ENCODE measurements at places on chromosomes 5 and 9.

DNA sequence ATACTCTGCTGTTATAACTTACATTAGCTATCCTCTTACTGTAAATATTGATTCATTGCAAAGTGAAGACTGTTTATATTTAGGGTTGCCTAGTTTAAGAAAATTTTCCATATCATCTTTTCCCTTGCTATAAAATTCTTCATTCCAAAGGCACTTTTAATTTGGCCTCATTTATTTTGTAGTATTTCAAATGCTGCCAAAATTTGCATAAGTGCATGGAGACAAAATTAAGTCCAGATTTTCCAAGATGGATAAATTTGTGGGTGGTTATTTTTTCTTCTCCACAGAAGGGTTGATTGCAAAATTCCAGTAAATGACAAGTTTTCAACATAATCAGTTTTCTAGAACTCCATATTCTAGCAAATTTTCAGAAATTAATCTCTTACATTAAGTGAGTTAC lies 141.5 kb upstream of the MTAP start:
- peak; percentile 61 for DNase-seq

DNA sequence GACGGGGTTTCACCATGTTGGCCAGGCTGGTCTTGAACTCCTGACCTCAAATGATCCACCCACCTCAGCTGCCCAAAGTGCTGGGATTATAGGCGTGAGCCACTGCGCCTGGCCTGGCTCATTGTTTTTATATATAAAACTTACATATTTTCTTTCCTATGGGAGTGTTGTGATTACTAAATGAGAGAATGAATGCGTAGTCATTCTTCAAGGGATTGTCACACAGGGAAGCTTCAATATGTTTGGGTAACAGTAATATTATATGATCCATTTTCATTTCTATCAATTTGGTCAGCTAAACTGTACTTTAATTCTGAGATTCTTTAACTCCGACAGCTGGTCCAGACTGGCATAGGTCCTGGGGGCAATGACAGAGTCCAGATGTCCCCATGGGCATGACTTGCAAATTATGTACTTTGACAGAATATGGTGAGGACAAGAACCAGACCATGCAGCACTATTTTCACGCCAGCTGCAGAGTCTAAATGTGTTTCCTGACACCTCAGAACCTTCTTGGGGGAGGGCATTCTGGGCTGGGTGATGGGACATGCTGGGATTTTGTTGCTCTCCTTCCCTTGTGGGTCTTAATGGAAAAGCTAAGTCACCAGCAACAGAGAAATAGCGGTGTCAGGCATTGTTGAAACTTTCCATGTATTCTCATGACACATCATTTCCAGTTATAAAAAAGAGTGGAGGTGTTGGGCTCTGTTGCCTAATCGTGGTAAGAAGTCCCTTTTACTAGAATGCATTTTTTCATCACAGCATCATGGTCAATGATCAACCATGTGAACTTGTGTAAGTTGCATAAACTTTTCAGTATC lies 40.9 kb upstream of the TNC start:
- peak; percentile 94 for DNase-seq

DNA sequence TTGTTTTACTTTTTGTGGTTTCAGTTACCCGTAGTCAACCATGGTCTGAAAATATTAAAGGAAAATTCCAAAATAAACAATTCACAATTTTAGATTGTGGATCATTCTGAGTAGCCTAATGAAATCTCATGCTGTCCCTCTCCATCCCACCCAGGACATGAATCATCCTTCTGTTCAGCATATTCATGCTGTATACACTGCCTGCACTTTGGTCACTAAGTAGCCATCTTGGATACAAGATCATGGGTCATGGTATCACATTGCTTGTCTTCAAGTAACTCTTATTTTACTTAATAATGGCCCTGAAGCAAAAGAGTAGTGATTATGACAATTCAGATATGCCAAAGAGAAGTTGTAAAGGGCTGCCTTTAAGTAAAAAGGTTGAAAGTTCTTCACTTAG lies 536.5 kb upstream of the ACO1 start:
- DNase-seq = no peak

DNA sequence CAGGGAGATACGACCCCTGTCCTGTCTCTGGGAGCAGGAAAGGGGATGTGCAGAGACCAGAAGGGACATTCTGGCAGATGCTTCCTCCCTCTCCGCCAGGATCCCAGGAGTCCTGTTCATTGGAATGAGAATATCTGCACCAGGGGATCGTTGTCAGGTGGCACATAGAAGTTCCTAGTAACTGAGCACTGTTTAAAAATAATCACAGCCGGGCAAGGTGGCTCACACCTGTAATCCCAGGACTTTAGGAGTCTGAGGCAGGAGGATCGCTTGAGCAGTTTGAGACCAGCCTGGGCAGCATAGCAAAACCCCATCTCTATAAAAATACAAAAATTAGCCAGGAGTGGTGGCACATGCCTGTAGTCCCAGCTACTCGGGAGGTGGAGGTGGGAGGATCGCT lies 12.3 kb downstream of the SARDH start:
- DNase-seq = no peak

GRCh38 chr9:92100237-92100911 lies 14.8 kb downstream of the SPTLC1 start:
- peak; percentile 80 for DNase-seq

- peak; percentile 70 for DNase-seq
Measured at GRCh38 chr5:14445576-14446290, 135.9 kb upstream of the OTULINL start.

- DNase-seq = no peak
Measured at GRCh38 chr5:76714751-76715485, 1.0 kb upstream of the F2R start.

GRCh38 chr9:137191245-137191644 lies 2.8 kb downstream of the SSNA1 start:
- no peak for DNase-seq

- no peak for DNase-seq
Measured at GRCh38 chr5:122599000-122599399, 175.9 kb upstream of the SNX2 start.

DNA sequence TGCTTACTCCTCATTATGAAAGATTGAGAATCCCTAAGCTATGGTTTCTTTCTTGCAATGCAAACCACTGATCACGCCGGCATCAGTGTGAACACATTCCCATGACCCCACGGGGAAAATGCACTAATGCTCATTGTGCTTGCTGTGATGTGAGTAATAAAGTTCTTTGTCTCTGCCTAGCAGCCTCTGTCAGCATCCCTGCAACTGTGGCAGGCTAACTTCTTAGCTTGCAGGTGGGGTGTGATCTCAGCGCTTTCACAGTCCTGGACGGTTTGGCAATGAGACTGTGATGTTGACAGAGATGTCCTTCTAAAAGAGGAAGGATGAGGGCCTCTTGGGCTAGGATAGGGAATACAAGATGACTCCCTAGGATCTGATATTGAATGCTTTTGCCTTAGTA lies 1218.7 kb downstream of the EFNA5 start:
- no peak for DNase-seq

DNA sequence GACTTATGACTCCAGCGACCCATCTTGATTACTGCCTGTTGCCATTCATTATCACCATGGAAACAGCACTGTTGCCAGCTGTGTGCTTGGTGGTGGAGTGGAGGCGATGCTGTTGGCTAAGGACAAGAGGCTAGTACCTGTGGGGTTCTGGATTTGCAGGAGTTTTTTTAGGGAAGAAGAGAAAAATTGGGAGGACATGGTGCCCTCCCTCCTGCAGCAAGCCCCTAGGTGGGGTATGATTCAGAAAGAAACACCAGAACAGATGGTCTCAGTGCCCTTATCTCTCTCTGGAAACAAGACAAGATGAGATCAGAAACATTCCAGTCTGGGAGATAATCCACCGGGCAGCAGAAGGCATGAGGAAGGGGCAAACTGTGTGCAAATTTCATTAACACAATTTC lies 87.8 kb upstream of the TLR4 start:
- DNase-seq = no peak

DNA sequence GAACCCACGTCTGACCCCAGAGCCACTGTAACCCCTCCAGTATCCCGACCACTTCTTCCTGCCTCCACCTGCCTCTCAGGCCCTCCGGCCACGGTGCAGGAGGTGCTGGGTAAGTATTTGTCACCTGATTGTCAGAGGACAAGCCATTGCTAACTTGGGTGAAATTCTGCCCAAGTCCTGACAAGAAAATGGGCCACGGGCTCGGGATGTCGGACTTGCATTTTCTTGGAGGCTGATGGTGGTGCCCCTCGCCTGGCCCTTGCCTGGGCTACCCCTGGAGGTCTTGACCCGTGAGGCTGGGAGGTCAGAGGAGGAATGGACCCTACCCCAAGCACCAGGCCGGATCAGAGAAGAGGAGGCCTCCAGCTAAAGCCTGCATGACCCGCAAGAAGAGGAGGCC lies 149.7 kb upstream of the COL5A1 start:
- DNase-seq = no peak

- DNase-seq = no peak
Measured at GRCh38 chr5:56532466-56532865, 282.9 kb upstream of the MAP3K1 start.

DNA sequence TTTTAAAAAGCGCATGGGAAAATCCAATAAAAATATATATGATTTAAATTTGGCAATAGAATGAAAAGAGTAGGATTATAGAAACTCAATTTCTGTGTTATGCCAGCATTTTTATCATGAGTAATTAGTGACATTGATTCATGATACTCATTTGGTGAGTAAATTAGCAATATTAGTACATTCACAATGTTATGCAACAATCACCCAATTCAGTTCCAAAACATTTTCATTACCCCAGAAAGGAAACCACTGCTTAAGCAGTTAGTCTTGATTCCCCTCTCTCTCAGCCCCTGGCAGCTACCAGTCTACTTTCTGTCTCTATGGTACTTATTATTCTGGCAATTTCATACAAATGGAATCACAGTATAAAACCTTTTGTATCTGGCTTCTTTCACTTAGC lies 27.0 kb downstream of the OSMR start:
- DNase-seq = peak; percentile 28

DNA sequence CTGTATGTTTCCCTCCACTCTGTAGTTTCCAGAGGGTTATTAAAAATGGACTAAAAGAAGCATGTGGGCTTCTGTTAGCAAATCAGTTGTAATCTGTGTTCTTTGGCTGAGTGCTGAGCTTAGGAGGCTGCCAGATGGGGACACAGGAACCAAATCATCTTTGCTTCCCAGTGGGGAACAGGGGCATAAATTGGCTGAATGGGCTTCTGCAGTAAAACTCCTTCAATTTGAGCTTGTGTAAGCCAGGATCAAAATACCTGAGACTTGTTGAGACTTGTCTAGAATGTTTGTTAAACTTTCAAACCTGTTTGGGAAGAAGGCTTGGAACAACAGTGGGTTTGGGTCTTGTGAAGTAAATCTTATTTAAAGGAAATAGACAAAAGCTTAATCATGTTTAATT lies 32.2 kb upstream of the TNFAIP8 start:
- peak; percentile 49 for DNase-seq

DNA sequence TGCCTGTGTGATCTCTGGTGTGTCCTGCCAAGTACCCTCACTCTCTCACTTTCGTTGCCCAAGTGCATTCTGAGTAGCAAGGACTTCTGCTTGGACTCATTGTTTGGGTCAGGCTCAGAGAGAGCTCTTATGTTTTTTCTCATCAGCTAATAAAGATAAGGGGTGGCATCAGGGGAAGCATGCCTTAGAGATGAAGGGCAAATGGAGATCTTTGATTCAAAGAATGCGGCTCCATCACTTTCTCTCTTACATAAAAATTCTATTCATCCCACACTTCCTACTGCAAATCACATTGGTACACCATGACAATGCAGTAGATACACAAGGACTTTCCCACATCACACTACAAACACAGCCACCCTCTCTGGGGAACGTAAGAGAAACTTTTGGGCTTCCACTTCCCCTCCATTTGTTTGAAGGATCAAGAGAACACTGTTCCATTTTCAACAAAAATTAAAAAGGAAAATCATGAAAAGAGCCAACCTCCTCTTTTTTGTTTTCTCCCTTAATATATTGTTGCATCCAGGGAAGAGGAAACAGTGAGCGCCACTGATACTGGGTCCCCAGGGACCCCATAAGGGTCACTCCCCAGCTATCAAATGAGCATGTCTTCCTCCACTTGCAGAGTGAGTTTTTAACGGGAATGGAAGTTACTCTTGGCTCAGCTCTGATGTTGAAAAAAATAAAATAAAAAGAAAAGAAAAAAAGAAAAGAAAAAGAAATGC lies 73.0 kb downstream of the ZNF366 start:
- DNase-seq = no peak

DNA sequence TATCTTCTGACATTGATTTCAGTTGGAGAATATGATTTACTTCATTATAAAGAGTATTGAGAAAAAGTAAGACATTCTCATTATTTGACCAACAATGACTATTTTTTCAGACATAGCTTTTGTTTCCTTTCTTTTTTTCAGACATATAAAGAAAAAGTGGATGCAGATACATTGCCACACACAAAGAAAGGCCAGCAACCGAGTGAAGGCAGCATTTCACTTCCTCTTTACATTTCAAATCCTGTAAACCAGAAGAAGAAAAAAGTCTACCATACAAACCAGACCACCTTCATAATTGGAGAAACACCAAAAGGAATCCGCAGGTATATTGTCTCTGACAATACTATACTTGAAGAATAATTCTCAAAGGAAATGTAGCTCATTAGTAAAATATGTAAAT lies 128.9 kb downstream of the ERCC6L2 start:
- DNase-seq = no peak

DNA sequence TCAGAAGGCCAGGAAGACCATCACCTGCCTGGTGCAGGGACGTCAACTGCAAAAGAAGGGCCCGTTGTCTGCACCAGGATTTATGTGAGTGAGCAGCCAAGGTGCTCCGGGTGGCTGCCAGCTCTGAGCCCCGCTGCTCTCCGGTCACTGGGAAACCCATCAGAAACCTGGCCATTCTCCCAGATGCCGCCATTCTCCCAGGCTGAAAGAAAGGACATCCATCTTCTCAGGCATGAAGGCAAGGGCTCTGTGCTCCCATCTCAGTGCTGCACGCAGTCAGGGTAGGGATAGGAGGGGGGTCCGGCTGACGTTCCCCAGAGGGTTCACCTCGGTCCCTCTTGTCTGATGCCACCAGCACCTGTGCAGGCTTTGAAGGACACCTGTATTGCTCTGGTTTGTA lies 158.4 kb downstream of the ERCC6L2 start:
- DNase-seq = no peak

GRCh38 chr5:169914766-169915165 lies 65.5 kb downstream of the INSYN2B start:
- peak; percentile 81 for DNase-seq

DNA sequence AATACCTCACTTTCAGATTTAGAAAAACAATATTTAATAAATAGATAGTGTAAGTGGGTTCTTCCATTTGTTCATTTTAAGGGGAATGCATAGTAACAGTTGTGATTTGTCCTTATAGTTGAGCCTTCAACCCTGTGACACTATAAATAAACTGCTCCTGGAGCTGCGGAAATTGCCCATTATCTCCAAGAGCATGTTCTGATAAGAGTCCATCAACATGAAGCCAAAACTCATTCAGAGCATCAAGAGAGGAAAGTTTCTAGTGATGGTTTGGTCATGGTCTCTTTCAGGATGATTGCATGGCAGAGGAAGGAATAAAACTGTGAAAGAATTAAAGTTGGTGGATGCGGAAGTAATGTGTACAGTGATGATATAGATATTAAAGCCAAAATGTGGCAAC lies 772.1 kb upstream of the DMAC1 start:
- DNase-seq = no peak

Measured in AG10803 (cell line).